Stimulated activated naive CD4-positive, alpha-beta T cell treated with Interleukin-2 at 50 U/mL for 16 hours (primary cell): ENCODE measurements at places on chromosomes 11 and 22.

DNA sequence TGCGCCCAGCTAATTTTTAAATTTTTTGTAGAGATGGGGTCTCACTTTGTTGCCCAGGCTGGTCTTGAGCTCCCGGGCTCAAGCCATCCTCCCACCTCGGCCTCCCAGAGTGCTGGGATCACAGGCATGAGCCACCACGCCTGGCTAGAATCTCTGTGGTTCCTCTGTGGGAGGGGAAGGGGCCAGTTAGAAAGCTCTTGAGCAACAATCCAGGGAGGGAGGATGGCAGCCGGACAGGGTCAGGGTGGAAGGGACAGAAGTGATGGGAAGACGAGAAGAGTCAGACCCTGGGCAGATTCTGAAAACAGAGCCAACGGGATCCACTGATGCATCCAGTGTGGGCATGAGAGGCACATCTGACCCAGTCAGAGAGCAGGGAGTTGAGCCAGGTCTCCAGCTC lies 38.9 kb upstream of the MN1 start:
- no peak for DNase-seq

DNA sequence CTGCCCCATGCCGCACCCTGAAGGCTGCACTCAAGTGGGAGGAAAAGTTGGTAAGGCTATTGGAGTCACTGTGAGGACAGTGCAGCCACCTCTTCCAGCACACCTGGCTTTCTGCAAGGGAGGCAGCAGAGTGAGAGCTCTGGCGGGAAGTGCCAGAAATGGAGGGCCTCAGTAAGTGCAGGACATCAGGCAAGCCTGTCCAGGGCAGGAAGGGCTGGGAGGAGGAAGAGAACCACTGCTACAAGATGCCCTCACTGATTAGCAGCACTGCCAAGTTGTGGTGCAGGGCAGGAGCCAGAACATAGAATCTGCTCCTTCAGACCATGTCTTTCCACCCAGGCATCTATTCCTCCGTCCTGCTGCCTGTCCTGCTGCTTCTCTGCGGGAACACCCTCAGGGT lies 61.2 kb upstream of the CLTCL1 start:
- DNase-seq: no peak

DNA sequence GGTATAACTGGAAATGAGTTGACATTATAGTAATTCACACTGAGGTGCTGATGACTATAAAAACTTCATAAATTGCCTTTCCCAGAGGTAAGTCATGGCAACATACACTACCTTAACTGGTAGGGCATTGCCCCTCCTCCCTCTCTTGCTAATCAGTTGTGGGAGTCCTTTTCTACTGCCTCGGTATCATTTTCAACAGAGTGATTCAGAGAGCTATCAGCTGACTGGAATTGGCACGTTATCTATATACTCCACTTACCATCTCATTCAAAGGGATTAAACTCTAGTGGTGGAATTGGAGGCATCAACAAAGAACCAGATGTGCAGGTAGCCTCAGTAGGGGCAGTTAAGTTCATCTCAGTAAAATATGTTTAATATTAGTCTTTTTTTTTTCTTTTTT lies 8.0 kb upstream of the NUP160 start:
- no peak for DNase-seq

DNA sequence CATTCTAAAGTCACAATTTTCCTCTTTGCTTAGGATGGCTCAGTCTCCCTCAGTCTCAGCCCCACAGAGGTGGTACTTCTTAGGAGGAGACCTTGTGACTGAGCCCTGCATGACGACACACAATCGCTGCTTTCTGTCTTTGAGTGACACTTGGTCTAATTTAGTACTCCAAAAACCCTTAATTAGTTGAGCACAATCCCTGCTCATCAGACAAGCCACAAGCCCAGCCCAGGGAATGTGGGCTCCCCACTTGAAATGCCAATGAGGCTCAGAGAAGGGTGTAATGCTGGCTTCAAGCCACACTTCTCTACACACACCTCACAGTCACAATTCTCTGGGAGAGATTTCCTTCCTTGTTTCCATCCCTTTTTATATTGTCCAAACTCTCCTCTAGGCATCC lies 101.8 kb downstream of the FEZ1 start:
- DNase-seq: no peak

- no peak for DNase-seq
Observed at GRCh38 chr11:116901211-116901610, 63.8 kb upstream of the APOA1 start.

- DNase-seq: no peak
Observed at GRCh38 chr11:134609361-134610115, 197.5 kb upstream of the B3GAT1 start.
